Fibroblast of the aortic adventitia (primary cell): ENCODE measurements at places on chromosomes 3 and 15.

DNA sequence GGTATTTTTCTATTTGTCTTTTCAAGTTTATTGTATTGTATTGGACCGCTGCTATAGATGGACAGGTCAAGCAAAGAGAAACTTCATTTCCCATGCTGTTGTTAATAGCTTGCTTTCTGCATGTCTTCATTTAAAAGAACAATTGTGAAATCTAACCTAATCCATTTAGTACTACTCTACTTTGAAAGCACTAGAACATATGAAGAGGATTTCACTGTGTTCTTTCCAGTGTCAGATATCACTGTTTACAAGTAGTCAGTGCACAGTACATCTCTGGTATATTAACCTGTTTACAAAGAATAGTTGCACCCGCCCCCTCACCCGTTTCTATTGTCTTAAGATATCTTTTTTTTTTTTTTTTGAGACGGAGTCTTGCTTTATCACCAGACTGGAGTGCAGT lies 21.8 kb upstream of the EDEM1 start:
- no peak for DNase-seq

DNA sequence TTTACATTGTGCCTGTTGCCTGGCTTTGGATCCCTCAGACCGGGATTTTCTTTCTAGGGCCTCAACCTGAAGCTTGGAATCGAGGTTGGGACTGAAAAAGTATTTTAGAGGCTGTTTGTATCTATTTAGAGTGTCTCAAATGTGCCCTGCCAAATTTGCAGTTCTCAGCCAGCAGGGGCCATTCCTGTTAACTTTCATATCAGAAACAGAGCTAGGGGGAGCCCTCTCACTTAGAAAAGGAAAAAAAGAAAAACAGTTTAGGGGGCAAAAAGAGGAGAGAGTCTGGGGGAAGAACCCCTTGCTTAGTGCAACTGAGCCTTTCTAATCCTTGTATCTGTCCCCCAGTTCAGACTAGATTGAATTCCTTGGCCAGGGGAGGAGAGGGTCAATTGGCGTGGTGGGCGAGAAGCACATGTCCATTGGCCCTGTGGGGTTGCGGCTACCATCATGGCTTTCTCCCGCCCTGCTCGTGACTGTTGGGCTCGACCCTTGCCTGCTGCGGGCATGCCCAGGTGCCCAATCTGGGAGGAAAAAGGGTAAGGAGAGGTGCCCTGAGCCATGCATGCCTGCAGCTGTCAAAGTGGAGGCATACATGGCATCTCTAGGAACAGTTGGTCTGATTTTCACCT lies 101.6 kb downstream of the CFAP44 start:
- DNase-seq, result no peak

- no peak for DNase-seq
These were observed 6.1 kb downstream of the ABTB1 start for GRCh38 chr3:127678611-127679533.

GRCh38 chr3:105798381-105798934 lies 70.4 kb downstream of the CBLB start:
- no peak for DNase-seq

DNA sequence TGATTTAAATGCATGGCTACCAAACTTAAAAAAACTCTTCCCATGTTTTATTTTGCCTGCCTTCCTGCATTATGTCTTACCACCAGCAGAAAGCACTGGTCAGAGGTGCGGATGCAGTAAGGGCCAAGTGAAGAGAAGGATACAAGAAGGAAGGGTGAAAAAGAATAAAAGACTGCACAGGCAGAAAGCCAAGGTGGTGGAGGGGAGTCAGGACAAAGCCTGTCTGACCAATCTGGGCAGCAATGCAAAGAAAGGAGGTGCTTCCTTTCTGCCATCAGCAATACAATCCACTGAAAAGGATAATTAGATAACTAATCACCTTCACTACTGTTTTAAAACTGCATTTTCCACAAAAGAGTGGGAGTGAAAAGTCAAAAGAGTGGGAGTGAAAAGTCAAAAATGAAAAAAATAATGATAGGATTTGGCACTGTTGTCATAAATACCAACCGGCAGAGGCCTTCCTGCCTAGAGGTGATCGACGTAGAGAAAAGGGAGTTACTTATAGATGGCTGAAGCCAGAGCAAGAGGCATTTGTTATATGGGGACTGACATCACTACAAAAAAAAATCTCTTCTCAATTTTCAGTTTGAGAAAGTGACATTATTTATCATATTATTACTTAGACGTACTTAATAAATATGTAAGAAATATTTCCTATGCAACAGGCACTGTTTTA lies 385.3 kb downstream of the TBC1D5 start:
- no peak for DNase-seq

GRCh38 chr3:69389520-69390248 lies 3.8 kb upstream of the FRMD4B start:
- no peak for DNase-seq

- no peak for DNase-seq
These were observed 43.2 kb upstream of the KLHL25 start for GRCh38 chr15:85837881-85838280.

- no peak for DNase-seq
These were observed 10.7 kb downstream of the KLF15 start for GRCh38 chr3:126346466-126346865.
